ENCODE measurements at places on chromosomes 13 and 19.

DNA sequence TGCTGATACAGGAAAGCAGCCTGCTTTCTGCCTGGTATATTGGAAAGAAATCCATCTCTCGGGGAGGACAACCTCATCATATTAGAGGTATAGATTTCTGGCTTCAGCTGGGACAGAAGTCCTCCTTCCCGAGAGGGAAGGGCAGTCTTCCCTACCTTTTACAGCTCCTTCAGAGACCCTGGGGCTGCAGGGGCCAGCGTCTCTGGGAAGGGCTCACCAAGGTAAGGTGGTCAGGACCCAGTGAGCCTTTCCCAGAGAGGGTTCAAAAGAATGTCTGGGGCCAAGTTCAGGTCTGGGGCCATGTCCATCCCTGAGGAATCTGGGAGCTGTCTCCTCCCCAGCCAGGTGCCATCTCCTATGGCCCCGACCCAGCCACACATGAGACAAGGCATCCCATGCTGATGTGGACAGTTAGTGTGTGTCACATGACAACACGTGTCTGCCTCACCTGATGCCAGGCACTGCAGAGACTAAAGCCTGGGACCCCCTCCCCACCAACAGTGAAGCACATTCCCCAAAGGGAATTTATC, 136.4 kb downstream of the URI1 start:
- DNase-seq, result no peak

- no peak for DNase-seq
These were observed 16.5 kb upstream of the CSNK1G2 start for GRCh38 chr19:1924320-1924961.

- DNase-seq, result no peak
These were observed 17.8 kb upstream of the GJB6 start for GRCh38 chr13:20249913-20250312.

DNA sequence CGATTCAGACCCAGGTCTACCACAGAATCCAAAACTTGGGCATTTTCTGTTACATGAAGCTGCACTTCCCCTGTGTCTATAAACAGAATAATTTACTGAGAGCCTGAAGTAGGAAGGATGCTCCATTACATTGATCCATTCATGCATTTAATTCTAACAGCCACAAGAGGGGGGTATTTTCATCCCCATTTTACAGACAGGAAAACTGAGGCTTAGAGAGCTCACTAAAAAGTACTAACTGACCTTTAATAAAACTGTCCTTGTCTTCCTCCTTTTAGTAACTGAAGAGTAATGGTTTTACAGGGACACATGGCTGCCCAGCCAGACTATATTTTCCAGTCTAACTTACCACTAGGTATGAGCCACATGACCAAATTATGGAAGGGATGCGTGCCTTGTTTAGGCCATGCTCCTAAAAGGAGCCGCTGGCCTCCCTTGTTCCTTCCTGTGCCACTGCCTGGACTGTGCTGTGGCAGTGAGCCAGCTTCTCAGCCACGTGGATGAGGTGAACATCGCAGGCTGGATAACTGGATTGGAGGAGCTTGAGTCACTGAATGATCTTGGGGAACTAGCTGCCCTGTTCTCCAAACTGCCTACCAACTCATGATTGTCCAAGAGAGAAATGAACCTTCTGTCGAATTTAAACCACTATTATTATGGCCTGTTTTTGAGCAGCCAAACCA, 108.3 kb downstream of the DOCK9 start:
- DNase-seq, result peak; percentile 28

GRCh38 chr19:2077398-2077797, 18.7 kb downstream of the MOB3A start:
- no peak for DNase-seq

DNA sequence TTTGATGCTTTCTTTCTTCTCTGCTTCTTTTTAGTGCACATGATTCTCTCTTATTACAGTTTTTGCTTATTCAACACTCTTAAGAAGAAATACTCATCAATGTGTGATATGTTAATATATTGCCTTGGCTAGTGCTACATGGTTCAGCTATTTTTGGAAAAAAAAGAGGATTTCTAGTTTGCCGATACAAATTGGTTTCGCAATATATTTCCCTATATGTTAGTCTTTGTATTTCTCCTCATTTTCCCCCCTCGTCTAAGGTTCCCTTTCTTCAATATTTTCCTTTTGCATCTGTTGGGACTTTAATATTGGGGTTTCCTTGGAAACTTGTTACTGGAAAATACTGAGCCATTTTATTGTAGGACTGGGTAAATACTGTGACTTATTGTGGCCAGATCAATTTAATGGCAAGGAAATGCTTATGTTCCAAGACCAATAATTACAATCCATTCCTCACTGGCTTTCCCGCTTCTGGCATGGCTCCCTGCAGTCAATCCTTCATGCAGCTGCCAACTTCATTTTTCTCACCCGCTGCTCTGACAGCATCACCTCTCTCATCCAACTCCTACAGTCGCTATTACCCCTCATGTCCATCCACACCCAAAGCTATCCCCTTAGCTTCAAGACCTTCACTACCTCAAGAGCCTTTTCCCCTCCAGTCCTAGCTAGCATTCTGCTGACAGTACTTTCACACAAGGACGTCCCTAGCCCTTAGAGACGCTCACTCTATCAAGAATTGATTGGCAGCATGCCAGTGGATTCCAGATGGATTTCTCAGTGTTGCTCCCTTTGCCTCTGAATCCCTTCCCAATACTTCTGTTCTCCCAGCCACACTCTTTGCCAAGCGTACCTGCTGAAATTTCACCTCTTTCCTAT, 280.1 kb upstream of the TMTC4 start:
- DNase-seq, result peak; percentile 78

- DNase-seq, result peak; percentile 96
These were observed 9.4 kb downstream of the C19orf81 start for GRCh38 chr19:50658441-50659317.

GRCh38 chr13:77009011-77009410, 17.1 kb downstream of the CLN5 start:
- DNase-seq, result no peak

DNA sequence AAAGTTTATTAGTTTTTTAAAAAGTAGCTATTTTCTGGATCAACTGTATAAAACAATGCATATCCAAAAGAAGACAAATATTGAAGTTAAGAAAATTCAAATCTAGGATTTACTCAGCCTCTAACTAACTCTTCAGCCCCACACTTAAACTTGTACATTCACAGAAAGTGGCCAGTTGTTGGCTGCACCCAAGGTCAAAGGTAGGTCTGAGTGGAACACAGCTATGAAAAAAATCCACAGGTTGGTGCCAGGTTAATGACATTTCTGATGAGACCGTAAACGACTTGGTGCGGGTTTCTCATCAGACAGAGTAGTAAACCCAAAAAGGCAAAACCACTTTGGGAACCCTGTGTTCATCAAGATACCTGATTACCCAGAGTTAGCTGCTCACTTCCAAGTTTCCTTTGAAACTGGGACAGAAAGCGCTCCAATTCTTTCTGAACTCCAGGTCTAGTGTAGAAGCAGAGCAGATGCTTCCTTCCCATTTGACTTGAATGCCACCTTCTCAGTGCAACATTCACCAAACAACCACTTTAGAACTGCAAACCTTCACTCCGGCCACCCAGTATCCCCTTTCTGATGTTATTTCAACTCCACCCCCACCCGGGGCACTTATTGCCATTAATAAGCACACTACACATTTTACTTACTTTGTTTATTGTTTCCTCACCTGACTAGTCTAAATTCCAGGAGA, 208.3 kb upstream of the STARD13 start:
- no peak for DNase-seq

DNA sequence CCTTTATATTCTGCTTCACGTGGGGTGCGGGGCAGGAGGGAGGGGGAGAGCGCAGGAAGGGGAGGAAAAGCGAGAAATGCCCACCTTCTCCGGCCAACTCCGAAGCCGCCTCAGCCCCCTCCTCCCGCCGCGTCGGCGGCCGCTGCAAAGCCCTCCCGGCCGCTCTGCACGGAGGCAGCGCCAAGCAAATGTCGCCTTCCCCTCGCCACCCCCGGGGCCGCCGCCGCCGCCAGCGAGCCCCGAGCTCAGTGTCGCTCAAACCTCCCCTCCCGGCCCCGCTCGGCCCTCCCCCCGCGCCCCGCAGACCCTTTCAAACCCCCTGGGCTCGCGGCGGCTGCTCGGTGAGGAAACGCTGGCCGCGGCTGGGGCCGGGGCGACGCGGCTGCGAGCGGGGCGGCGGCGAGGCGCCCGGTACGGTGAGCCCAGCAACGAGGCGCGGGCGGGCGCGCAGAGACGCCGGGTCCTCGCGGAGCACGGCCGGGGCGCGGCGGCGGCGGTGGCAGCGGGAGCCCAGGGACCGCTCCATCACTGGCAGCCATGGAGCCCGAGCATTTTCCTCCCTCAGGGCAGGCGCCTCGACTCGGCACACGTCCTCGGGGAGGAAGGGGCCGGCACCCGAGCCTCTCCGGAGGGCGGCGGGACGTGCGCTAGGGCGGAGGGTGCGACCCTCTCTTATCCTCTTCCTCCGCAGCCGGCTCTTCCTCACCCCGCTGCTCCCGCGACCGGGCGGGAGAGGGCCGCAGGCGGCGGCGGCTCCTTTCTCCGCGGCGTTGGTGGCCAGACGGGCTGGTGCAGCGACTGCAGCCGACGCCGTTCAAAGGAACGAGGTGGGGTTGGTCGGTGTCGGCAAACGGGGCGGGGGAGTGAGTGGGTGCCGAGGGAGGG, 463 bp upstream of the TSC22D1 start:
- no peak for DNase-seq

DNA sequence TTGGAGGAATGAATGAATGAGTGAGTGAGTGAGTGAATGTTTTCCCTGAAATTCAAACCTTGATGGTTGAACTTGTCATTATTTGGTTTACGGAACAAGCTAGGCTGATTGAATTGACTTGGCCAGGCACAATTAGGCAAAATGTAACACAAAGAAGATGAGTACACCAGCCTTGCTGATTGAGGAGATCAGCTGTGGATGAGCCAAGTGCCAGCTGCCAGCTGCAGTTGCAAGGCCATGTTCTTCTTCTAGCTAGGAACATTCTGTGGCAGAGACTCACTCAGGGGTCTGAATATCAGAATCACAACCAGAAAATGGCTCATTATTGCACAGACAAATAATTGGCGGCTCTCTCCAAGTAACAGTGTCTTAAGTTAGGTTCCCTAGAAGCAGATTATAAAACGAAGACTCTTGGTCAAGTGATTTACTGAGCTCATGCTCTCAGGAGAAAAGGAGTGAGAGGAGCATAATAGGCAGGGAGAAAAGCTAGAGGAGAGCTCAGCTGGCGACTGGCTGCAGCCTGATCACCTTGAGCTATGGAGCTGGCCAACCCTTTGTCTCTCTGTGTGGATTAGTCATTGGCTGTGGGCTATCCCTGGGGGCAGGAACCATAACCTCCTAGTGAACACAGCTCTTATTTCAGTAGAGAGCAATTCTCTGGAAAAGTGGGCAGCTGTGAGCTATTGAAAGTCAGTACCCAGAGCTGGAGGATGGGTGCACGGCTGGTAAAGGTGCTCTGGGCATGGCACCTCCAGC, 225.3 kb upstream of the SERP2 start:
- no peak for DNase-seq

- DNase-seq, result no peak
These were observed 9.9 kb downstream of the SIGLEC11 start for GRCh38 chr19:49950956-49951526.

GRCh38 chr13:111211789-111212516, 96.8 kb downstream of the ARHGEF7 start:
- DNase-seq, result no peak

- DNase-seq, result no peak
These were observed 10.4 kb downstream of the DEDD2 start for GRCh38 chr19:42206871-42207755.

- DNase-seq, result no peak
These were observed 8.2 kb downstream of the HOOK2 start for GRCh38 chr19:12767150-12767549.

GRCh38 chr13:95644601-95645052, at the start of gene DZIP1:
Gene DZIP1 (minus strand): TSS chr13:95644706. CDS start chr13:95642029, 2,677 bp downstream.
- peak; percentile 93 for DNase-seq

DNA sequence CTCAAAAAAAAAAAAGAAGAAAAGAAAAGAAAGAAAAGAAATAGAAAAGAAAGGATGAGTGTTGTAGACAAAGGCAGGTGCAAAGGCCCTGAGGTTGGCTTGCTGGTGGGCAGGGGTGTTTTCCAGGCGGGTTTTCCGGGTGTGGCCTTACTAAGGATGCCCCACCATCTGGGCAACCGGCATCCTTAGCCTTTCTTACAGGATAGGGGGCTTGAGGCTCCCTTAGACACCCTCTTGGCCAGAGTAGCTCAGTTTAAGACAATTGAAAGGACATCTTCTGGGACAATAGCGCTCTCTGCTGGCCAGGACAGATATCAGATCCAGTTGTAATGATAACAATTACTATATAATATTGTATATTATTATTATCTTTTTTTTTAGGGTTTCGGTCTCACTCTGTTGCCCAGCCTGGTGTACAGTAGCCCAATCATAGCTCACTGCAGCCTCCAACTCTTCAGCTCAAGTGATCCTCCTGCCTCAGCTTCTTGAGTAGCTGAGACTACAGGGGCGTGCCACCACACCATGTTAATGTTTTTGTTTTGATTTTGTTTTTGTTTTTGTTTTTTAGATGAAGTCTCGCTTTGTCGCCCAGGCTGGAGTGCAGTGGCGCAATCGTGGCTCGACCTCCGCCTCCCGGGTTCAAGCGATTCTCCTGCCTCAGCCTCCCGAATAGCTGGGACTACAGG, 1.4 kb upstream of the QTRT1 start:
- DNase-seq, result peak; percentile 29

GRCh38 chr13:79258489-79258888, 147.6 kb downstream of the RBM26 start:
- no peak for DNase-seq

DNA sequence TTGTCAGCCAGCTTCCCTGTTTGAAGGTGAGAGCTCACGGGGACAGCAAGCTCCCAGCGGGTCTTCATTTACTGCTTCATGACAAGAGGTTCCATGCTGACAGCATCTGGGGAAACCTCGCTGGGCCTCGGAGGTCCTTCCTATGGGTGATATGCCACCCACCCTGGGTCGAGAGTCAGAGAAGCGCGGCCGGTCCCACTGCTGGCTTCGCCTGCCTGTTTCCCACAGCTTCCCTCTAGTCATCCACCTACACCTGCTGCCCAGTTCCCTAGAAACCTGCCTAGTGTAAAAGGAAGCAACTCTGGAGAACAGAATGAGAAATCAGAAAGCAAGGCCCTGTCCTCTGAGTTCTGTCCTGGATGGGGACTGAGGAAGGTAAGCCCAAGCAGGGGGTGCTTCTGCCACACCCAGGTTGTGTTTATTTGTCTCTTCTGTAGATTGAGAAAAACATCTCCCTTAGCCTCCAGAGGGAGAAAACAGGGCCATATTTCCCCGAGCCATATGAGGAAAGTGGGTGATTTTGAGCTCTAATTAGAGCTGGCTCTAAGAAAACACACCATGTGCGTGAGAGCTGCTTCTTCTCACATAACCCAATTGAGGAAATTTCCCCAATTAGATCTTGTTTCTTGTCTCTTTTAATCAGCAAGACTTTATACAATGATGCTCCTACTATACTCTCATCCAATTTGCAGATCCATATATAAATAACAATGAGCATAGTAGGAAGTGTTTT, 504.3 kb downstream of the IRS2 start:
- no peak for DNase-seq
